ENCODE measurements at places on chromosomes 5 and 9. TPM values are rescaled to one million over a fixed set of nuclear protein-coding genes. Genes with fewer than 3 reads are reported as not detected.

The FREM1 gene
- 2.9 TPM for total RNA-seq

The TMEM252 gene
- not detected for total RNA-seq

The MAN2A1 gene
- total RNA-seq = 83.6 TPM

The MELK gene
- 10.6 TPM for total RNA-seq

The MACIR gene
- 9.2 TPM for total RNA-seq

The GOLGA1 gene
- total RNA-seq = 14.8 TPM

The NRARP gene
- 170 TPM for total RNA-seq

The SLC25A48 gene
- total RNA-seq = not detected

The SLC4A9 gene
- total RNA-seq = 0.23 TPM

The NTNG2 gene
- 0.38 TPM for total RNA-seq

The GMCL2 gene
- not detected for total RNA-seq

The PLAA gene
- 46.2 TPM for total RNA-seq

The CDH9 gene
- not detected for total RNA-seq

The TLN1 gene
- total RNA-seq = 370 TPM

The SV2C gene
- 0.15 TPM for total RNA-seq

The PTPN3 gene
- 0.62 TPM for total RNA-seq

The IFNE gene
- not detected for total RNA-seq

The FST gene
- total RNA-seq = 3.3 TPM

The KCNT1 gene
- not detected for total RNA-seq

The FYB1 gene
- 0.31 TPM for total RNA-seq

The FAT2 gene
- 0.13 TPM for total RNA-seq

The GRXCR2 gene
- not detected for total RNA-seq

The HOMER1 gene
- 16.7 TPM for total RNA-seq

The ASPN gene
- total RNA-seq = not detected

The WNK2 gene
- 0.82 TPM for total RNA-seq

The PCDHGA1 gene
- 1.4 TPM for total RNA-seq

The GABRP gene
- 23.5 TPM for total RNA-seq

The PCDHB3 gene
- 6.5 TPM for total RNA-seq

The DAB2 gene
- total RNA-seq = 70.7 TPM

The PCDHA1 gene
- total RNA-seq = 0.13 TPM

The NR6A1 gene
- total RNA-seq = 63.8 TPM

The GBGT1 gene
- total RNA-seq = 98.4 TPM

The ARID3C gene
- not detected for total RNA-seq

The ECM2 gene
- not detected for total RNA-seq

The ECSCR gene
- 565 TPM for total RNA-seq

The CD72 gene
- total RNA-seq = 2.4 TPM

The IL9 gene
- total RNA-seq = not detected

The MLANA gene
- total RNA-seq = not detected

The JADE2 gene
- total RNA-seq = 3.0 TPM

The PGM5 gene
- total RNA-seq = 1.2 TPM

The PCDHGB3 gene
- 4.1 TPM for total RNA-seq

The PRLR gene
- total RNA-seq = 0.21 TPM

The STK32A gene
- 0.87 TPM for total RNA-seq

Measured in endothelial cell (in vitro differentiated cells).